ENCODE measurements at places on chromosomes 3 and 15.

GRCh38 chr3:41688595-41689380 lies 273.1 kb downstream of the ULK4 start:
- no peak overlapping the region for H3K4me3 ChIP-seq
- H3K4me1 ChIP-seq, result no peaks in the 10 kb centered on the region
- no peaks in the 10 kb centered on the region for H3K27me3 ChIP-seq
- no peak overlapping the region for H3K27ac ChIP-seq
- DNase-seq, result no peak

GRCh38 chr3:53286727-53287126 lies 30.9 kb upstream of the TKT start:
- no peak overlapping the region for H3K27ac ChIP-seq
- H3K36me3 ChIP-seq, result no peaks in the 10 kb centered on the region
- no peaks in the 10 kb centered on the region for H3K4me1 ChIP-seq
- no peaks in the 10 kb centered on the region for H3K27me3 ChIP-seq
- H3K4me3 ChIP-seq, result no peak overlapping the region
- no peak for DNase-seq

DNA sequence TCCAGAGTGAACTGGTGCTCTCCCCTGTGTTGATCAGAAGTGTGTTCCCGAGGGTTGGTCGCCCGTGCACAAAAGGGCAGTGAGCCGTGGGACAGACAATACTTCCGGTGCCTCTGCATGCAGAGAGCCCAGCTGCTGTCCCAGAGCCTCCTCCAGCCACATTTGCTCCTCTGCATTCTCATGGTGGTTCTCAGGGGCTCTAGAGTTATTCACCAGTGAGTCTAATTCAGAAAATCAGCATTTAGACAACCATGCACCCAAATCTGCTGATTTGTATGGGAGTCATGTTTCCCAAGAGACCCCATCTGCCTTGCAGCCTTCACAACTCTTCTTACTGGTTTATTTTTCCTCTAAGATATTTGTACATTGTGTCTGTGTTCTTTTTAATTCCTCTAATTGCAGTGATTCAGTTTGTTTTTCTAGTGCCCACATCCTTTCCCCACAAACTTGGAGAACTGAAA lies 107.0 kb upstream of the SPRED1 start:
- no peak for DNase-seq
- H3K27me3 ChIP-seq, result no peaks in the 10 kb centered on the region
- no peak overlapping the region for H3K4me3 ChIP-seq
- H3K27ac ChIP-seq, result no peak overlapping the region
- peaks cover 19% of the 10 kb centered on the region for H3K4me1 ChIP-seq

DNA sequence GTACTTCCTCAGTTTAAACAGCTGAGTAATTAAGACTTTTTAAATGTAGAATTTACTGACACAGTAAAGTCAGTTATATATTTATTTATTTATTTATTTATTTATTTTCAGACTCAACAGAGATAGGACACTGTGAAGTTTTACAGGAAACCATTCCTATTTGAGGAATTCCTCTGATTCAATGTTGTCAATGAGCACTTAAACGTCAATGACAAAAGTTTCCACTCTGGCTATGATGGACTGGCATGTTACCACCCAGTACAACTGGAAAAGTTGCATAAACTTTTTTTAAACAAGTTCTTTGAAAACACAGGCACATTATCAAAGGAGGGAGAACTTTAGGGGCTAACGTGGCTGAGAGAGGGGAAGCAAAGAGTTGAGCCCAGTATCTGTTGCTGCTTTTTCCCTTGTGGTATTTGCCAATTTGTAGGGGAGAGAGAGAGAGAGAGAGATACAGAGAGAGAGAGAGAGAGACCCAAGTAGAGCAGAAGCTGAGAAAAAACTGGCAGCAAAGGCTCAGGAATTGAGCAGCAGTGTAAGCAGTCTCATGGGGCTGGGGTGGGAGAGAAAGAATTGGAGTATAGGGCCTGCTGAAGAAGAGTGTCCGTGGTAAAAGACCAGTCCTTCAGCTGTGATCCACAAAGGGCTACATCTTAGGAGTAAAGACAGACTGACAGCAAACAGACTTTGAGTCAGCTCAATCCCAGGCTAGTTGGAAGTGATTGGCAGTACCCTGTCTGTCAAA lies 18.3 kb upstream of the ACTC1 start:
- peaks cover 21% of the 10 kb centered on the region for H3K4me1 ChIP-seq
- H3K36me3 ChIP-seq, result no peaks in the 10 kb centered on the region
- H3K27ac ChIP-seq, result no peak overlapping the region
- DNase-seq, result no peak
- H3K27me3 ChIP-seq, result no peaks in the 10 kb centered on the region
- no peak overlapping the region for H3K4me3 ChIP-seq

GRCh38 chr3:68288085-68288484 lies 633.7 kb upstream of the SUCLG2 start:
- H3K4me3 ChIP-seq, result no peak overlapping the region
- no peak for DNase-seq
- no peak overlapping the region for H3K27ac ChIP-seq
- H3K4me1 ChIP-seq, result no peaks in the 10 kb centered on the region
- H3K36me3 ChIP-seq, result no peaks in the 10 kb centered on the region

- DNase-seq, result no peak
- no peaks in the 10 kb centered on the region for H3K36me3 ChIP-seq
- no peak overlapping the region for H3K4me3 ChIP-seq
- H3K4me1 ChIP-seq, result no peaks in the 10 kb centered on the region
- H3K27me3 ChIP-seq, result no peaks in the 10 kb centered on the region
These were observed 223.2 kb upstream of the THBS1 start for GRCh38 chr15:39357480-39358268.

All from MM.1S (cell line).